Stimulated activated CD4-positive, alpha-beta T cell treated with anti-CD3 and anti-CD28 coated beads, TNF-alpha, amount 100 ng/mL, for 4 hours (primary cell): ENCODE measurements at places on chromosomes 12 and 14.

DNA sequence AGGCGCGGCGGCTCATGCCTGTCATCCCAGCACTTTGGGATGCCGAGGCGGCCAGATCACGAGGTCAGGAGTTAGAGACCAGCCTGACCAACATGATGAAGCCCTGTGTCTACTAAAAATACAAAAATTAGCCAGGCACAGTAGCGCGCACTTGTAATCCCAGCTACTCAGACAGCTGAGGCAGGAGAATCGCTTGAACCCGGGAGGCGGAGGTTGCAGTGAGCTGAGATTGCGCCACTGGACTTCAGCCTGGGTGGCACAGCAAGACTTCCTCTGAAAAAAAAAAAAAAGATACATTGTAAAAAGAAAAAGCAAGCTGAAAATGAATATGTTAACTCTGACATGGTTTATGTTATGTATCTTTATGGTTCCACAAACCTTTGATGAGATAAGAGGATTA lies 33.6 kb downstream of the RPGRIP1 start:
- DNase-seq: no peak

GRCh38 chr14:22210906-22211305 lies 378.1 kb downstream of the DAD1 start:
- DNase-seq: no peak

GRCh38 chr12:122062832-122063693 lies 15.5 kb upstream of the MLXIP start:
- DNase-seq: no peak

GRCh38 chr12:9033265-9033887 lies 44.0 kb downstream of the KLRG1 start:
- no peak for DNase-seq

DNA sequence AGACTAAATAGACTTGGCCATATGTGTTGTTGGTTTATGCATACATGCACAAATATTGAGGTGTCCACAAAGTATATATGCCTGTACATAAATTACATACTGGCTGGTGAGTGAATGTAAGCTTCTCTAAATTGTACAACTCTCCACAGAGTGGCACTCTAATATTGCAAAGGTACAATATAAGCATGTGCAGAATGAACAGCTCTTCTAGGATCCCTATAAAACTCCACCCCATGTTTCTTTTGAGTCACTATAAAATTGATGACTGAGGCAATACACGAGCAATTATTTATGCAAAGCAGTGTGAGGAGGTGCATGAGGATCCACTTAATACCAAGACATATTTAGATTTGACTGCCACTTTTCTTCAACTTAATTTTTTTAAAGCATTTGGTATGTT lies 172.2 kb downstream of the NAV3 start:
- no peak for DNase-seq

DNA sequence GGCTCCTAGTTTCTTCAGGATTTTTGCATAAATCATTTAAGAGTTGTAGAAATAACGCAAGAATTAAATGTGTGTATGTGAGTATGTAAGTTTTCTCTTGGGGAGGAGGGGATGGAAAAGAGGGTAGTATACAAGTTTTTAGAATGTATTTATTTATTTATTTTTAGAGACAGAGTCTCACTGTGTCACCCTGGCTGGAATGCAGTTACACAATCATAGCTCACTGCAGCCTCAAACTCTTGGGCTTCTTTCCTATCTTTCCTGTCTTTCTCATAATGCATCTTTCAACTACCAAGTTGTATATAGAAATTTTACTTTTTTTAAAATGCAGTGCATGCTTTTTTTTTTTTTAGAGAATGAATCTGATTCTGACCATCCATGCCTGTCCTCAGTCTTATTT lies 269.0 kb upstream of the GARIN2 start:
- no peak for DNase-seq

DNA sequence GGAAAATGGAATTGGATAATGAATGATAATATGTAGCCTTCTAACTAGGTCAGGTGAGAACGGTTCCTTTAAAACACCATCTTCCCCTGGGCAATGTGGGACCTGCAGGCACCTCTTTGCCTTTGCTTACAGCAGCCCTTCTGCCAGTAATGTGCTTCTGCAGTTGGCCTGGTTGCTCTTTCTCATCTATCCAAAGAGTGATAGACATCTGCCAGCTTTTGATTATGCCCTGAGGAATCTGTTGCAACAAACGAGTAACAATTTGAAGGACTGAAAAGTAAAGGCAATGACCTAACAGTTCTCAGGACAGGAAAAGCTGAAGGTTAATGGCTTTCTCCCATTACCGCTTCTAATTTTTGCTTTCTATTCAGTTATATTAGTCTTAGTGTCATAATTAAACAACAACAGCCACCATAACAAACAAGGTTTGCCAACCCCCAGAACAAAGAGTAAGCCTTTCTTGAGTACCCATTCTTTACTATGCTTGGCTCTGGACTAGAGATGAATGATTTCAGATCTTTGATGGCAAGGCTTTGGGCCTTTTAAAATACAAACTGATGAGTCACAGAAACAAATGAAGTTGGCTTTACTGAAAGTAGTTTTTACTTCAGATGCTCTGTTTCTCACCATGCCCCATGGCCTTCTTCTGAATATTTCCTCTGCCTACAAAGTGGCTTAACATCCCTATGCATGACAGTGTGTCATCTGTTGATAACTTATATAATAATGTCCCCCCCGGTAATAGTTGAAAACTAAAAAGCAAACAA lies 76.1 kb upstream of the KRR1 start:
- DNase-seq: no peak

- DNase-seq: no peak
These were observed 5.5 kb downstream of the NKX2-1 start for GRCh38 chr14:36514278-36515104.

GRCh38 chr12:42145197-42145549 lies 499 bp upstream of the GXYLT1 start:
- DNase-seq: no peak

- no peak for DNase-seq
These were observed 24.8 kb upstream of the LGALS3 start for GRCh38 chr14:55103971-55104954.

DNA sequence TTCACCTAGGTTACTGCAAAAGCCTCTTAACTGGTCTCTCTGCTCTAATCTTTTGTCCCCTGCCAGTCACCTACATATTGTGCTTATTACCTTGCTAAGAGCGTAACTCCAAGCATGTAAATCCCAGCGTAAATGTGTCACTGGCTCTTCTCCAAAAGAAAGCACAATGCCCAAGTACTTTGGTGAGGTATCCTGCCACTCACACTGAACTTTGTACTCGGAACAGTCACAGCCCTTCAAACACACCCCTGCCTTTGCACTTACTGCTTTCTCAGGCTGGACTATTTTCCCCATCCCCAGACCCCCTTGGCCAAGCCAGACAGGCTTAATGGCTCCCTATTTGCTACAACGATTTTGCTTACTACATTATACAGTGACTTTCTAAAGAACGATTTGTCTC lies 31.7 kb downstream of the GALNT4 start:
- no peak for DNase-seq

GRCh38 chr12:47841910-47842309 lies 22.2 kb upstream of the HDAC7 start:
- no peak for DNase-seq

DNA sequence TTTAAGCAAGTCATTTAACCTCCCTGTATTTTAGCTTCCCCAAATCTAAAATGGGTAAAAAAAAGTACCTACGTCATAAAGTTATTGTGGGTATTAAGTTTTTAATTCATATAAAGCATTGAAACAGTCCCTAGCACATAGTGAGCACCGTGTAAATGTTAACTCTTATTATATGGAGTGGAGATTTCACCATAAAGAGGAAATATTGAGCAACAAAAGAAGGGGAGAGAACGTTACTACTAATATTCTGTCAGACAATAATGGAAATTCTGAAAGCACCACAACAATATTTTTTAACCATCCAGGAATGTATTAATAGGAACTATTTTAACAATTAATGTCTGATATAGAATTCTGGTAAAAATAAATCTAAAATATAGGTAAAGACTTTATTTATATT lies 7.8 kb upstream of the CD163L1 start:
- DNase-seq: no peak

DNA sequence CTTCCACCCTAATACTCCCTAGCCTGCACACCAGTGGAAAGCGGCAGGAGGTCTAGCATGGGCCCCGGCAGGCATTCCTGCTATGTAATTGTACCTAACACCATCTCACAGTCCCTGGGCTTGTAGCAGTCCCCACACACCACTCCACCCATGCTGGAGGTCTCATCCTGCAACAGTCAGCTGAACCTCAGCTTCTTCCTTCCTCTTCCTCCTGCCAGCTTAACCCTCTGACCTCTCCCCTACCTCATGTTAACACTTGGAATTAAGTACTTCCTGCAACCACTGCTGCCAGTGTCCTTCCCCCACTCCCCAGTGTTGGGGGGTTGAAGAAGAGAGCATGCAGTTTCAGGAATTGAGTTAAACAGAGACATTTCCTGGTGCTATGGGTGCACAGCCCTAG lies 7.6 kb downstream of the ADCY4 start:
- no peak for DNase-seq

DNA sequence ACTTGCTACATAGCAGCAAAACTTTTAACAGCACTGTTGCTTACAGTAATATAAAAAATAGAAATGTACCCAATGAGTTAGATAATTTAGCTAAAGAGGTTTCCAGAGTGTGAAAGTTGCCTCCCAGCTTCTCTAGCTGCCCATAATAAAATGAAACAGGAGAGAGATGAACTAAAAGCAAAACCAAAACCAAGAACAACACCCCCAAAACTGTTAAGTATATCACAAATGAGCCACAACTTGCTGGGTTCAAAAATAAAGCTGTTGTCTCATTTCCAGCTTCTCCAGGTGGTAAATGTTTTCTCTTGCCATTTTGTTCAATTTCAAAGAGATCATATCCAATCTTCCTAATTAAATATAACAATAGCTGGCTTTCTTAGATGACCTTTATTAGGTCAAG lies 614.0 kb downstream of the ETNK1 start:
- DNase-seq: no peak

- DNase-seq: no peak
These were observed 14.7 kb upstream of the POC1B start for GRCh38 chr12:89540586-89540985.

DNA sequence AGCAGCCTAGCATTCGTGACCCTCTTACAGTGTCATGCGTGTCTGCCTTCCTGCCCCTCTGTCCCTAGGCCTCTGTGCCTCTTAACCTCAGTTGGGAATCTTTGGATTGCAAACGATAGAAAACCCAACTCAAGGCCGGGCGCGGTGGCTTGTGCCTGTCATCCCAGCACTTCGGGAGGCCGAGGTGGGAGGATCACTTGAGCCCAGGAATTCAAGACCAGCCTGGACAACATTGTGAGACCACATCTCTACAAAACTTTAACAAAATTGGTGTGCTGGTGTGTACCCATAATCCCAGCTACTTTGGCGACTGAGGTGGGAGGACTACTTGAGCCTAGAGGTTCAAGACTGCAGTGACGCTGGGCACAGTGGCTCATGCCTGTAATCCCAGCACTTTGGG lies 36.7 kb downstream of the TMEM120B start:
- no peak for DNase-seq

GRCh38 chr12:107277855-107278254 lies 184.5 kb upstream of the CRY1 start:
- DNase-seq: no peak

DNA sequence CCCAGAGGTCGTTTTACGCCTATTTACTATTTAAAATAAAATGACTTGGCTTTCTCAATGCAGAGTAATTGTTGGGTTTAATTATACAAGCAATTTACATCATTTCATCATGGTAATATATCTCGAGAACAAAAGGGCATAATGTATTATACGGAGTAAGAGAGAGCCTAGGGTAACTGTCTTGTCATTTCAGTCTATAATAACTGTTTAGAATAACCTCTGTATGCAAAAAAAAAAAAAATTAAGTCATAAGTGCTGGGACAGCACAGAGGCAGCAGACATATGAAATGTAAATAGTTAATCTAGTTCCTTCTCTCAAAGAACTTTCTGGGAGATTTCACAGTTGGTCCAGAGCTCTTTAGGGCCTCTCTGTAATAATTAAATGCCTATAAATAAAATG lies 284.9 kb downstream of the TMTC2 start:
- no peak for DNase-seq

DNA sequence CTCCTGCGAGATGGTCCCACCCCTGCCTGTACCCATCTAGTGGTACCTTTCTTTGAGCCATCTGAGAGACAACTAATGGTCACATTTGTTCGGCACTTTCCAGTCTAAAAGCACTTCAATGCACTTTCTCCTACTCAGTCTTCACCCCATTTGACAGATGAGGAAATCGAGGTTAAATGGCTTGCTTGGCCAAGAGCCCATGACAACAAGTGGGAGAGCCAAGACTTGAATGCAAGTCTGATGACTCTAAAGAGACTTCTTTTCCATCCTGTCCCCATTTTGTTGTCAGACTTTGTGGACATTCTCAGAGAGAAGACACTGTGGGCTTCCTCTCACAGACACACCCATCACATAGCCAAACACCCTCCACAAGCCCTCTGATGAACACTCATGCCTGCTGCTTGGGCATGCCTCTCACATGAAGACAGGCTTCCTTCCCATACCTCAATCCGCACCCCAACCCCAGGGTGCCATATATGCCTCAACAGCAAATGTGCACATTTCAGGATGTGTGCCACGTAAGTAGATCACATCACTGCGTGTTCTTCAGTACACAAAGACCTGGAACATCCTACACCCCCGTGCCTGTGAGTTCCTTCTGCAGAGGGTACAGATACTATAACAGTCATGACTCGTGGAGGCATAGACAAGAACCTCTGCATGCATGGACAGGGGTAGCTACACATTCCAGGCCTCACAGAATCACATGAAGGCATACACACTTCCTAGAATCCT lies 805 bp downstream of the MYH7 start:
- DNase-seq: no peak

GRCh38 chr14:88473791-88474190 lies 81.0 kb downstream of the PTPN21 start:
- DNase-seq: no peak

DNA sequence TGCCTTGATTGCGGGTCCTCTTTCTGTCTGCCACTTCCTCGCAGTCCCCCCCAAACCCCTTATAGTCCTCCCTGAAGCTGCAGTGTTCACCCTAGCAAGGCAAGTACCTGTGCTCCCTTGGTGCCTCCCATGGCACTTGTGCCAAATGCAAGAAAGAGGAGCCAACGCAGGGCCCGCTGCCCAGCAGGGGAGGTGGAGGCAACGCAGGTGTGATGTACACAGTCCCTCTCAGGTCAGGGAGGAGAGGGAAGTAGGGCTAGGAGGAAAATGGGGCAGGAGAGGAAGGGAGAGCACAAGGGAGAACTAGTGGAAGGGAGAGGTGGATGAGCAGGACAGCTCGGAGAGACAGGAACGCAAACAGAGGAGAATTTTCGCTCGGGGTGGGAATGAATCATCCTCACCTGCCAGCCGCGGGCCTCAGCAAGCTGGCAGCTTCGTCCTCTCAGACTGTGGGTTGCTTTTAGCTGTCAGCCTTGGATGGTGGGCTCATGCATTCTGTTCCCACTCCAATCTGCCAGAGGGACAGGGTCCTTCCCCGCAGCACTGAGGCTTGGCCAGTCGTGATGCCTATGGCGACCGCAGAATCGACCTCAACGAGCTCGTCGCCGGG lies 357.0 kb downstream of the CACNA1C start:
- no peak for DNase-seq

GRCh38 chr12:63985456-63985855 lies 141.0 kb downstream of the SRGAP1 start:
- no peak for DNase-seq

- no peak for DNase-seq
These were observed 140.7 kb upstream of the PWP1 start for GRCh38 chr12:107544937-107545336.

GRCh38 chr12:28017873-28018255 lies 45.3 kb upstream of the PTHLH start:
- no peak for DNase-seq

- DNase-seq: no peak
These were observed 83.0 kb downstream of the LLPH start for GRCh38 chr12:66047411-66048021.
